Gastroesophageal sphincter (tissue), 4 donors: ENCODE measurements at places on chromosomes 2 and 18.
A peak's percentile ranks its signal among the peaks of the same experiment; 100 is the strongest.

- no peak for ATAC-seq
Measured at GRCh38 chr2:149768320-149768799, 180.8 kb upstream of the MMADHC start.

- ATAC-seq: no peak
Measured at GRCh38 chr2:79620679-79621078, 107.8 kb downstream of the CTNNA2 start.

GRCh38 chr2:62627667-62628066 lies 77.8 kb upstream of the EHBP1 start:
- no peak for ATAC-seq

GRCh38 chr2:177239932-177240630 lies 24.4 kb downstream of the NFE2L2 start:
- ATAC-seq: peak; percentile 72

DNA sequence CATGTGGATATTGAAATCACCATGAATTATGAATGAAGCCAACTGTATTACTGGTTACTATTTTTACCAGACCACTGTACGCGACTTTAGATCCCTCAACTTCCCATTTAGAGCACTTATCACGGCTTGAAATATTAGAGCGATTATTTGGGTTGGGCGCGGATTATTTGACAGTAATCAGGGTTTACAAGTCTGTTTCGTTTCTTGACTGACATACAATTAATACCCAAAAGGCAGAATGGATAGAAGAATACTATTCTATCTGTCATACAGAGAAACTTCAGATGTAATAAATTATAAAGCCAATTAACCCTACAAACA lies 496 bp upstream of the NAPG start:
- no peak for ATAC-seq
